ENCODE measurements at places on chromosomes 5 and 9.

GRCh38 chr9:111994831-111995458, 98.3 kb downstream of the UGCG start:
- DNase-seq = no peak

- DNase-seq = no peak
Measured at GRCh38 chr5:40828021-40828631, 6.9 kb downstream of the RPL37 start.

- DNase-seq = no peak
Measured at GRCh38 chr9:97786341-97786740, 66.7 kb upstream of the FOXE1 start.

GRCh38 chr5:178305801-178306200, 73.2 kb upstream of the PHYKPL start:
- no peak for DNase-seq

GRCh38 chr9:100411472-100412283, 15.3 kb upstream of the MSANTD3 start:
- DNase-seq = peak; percentile 79

- peak; percentile 34 for DNase-seq
Measured at GRCh38 chr9:114813717-114814418, 8.0 kb upstream of the TNFSF15 start.

DNA sequence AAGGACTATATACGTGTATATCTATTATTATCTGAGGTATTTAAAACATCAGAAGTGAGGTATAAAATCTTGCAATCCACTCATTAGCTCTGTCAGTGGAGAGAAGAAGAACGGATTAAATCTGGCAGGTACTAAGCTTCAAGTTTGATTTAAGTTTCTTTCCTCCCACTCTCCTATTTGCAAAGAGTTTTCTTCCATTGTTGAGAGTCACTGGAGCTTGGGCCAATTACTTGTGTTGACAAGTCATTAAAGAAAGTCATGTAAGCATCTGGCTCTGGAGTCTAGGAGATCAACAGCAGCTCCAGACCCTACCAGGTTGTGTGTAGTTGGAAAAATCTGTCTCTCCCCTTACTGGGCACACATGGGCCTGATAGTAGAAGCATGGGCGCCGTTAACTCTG, 476.8 kb upstream of the SMARCA2 start:
- no peak for DNase-seq

DNA sequence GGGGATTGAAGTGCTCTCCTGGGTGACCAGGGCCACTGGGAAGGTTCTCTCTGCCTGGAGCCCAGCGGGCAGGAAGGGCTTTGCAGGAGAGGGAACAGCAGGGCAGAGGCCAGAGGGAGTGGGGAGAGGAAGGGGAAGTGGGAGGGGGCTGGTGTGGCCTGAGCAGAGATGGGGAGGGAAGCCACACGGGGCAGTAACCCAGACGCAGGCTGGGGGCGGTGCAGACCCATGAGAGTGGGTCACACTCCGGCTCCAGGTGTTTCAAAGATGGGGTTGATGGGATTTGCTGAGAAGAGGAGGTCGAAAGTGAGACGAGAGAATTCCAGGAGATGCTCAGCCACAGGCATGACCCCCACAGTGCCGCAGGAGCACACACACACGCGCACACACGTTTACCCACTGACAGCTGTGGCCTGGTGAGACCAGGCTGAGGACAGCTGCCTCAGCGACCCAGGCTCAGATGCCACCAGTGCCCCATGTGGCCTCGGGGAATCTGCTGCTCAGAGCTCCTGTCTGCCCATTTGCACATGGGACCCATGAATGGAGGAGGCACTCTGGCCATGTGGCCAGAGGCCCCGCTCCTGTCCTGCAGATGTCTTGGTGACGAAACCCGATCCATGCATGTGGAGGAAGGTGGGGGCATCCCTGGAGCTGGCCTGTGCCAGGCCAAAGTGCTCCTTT, 32.7 kb upstream of the FCN2 start:
- no peak for DNase-seq

- DNase-seq = no peak
Measured at GRCh38 chr9:105258225-105258737, 13.8 kb downstream of the SLC44A1 start.

- DNase-seq = no peak
Measured at GRCh38 chr5:62627121-62627520, 48.5 kb downstream of the LRRC70 start.

DNA sequence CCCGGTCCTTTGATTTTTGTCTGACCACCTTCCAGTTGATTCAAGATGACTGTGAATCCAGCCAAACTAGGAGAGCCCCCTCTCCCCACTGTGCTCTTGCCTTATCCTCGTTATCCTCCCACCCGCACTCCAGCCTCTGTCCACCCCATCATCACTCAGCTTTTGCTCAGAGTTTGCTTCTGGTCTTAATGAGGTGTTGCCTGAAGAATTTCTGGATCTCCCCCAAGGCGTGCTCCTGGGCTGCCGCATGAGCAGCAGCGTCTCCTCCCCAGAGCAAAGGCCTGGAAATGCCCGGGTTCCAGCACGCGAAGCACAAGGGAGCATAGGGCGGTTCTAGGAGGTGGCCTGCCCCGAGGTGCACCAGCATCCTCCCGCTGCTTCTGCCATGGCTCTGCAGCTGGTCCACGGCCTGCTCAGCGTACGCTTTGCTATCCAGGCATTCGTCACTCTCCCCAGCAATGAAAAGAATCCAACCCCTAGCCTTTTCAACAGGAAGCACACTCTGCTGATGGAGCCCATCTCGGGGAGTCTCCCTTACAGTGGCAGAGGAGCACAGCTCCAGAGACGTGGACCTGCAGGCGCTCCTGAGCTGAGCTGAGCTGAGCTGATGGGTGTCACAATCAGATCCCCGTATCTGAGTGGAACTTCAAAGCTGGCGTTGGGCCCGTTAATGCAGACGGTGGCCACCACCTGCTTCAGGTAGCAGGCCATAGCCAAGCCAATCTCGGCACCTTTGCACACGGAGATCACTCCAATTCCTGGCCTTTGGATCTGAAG, 50.7 kb downstream of the BAAT start:
- no peak for DNase-seq

Measured in tibial nerve (tissue), 4 donors.